Upper lobe of right lung (tissue), 1 donor: ENCODE measurements at places on chromosomes 11 and 22.

DNA sequence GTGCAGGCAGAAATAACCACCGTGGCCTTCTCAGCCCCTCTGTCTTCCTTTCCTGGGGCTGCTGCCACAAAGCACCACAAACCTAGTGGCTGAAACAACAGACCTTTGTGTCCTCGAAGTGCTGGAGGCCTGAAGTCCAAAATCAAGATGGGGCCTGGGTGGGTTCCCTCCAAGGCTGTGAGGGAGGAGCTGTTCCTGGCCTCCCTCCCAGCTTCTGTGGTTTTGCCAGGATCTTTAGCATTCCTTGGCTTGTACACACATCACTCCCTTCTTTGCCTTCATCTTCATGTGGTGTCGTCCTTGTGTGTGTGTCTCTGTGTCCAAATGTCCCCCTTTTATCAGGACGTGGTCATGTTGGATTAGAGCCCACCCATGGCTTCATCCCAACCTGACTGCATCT, 29.0 kb upstream of the PARVG start:
- no peak for DNase-seq
- no peak overlapping the region for H3K27ac ChIP-seq
- no peaks in the 10 kb centered on the region for H3K4me1 ChIP-seq
- peaks cover 11% of the 10 kb centered on the region for H3K36me3 ChIP-seq

DNA sequence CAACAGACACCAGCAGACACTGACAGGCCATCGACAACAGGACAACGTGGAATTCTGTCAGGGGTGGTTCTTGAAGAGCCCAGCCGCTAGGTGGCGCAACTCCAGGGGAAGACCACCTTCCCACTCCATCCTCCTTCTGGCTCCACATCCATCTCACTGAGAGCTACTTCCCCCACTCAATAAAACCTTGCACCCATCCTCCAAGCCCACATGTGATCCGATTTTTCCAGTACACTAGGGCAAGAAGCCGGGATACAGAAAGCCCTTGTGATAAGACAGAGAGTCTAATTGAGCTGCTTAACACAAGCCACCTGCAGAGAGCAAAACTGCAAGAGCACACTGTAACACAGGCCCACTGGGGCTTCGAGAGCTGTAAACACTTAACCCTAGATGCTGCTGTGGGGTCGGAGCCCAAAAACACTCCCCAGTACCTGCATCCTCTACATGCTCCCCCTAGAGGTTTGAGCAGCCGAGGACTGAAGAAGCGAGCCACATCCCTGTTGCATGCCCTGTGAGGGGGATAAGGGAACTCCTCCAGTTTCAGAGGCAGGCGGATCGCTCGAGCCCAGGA, 11.5 kb upstream of the RAB39A start:
- no peak for DNase-seq
- H3K27ac ChIP-seq: no peak overlapping the region
- H3K4me3 ChIP-seq: no peak overlapping the region
- no peaks in the 10 kb centered on the region for H3K4me1 ChIP-seq
- H3K36me3 ChIP-seq: no peaks in the 10 kb centered on the region

DNA sequence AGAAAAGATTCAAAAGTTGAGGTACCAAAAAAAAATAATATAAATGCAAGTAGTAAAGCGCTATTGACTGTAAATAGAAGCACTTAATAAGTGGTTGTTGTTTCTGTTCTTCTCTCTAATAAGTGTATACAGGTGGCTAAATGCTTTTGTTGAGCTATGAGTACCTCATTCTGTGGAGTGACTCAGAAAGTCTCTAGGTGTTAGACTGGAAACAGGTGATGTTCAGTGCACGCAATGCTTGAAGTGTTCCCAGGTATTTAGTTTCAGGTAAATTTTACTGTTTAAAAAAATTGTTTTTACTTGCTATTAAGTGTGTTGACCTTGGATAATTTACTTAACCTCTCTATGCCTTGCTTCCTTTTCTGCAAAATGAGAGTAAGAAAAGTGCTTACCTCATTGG, 24.2 kb downstream of the POU2AF3 start:
- H3K4me3 ChIP-seq: no peak overlapping the region
- H3K4me1 ChIP-seq: no peaks in the 10 kb centered on the region
- H3K36me3 ChIP-seq: no peaks in the 10 kb centered on the region
- H3K27ac ChIP-seq: no peak overlapping the region

- H3K27me3 ChIP-seq: no peaks in the 10 kb centered on the region
- H3K4me1 ChIP-seq: no peaks in the 10 kb centered on the region
- no peak overlapping the region for H3K27ac ChIP-seq
- no peak overlapping the region for H3K4me3 ChIP-seq
- no peaks in the 10 kb centered on the region for H3K36me3 ChIP-seq
Measured at GRCh38 chr11:94017446-94017845, 3.7 kb upstream of the HEPHL1 start.

- H3K36me3 ChIP-seq: no peaks in the 10 kb centered on the region
- no peaks in the 10 kb centered on the region for H3K4me1 ChIP-seq
- H3K27me3 ChIP-seq: no peaks in the 10 kb centered on the region
- no peak for DNase-seq
- H3K4me3 ChIP-seq: no peak overlapping the region
Measured at GRCh38 chr11:28730889-28731288, 622.7 kb downstream of the METTL15 start.

GRCh38 chr11:100011697-100012096, 675.4 kb upstream of the ARHGAP42 start:
- no peak overlapping the region for H3K27ac ChIP-seq
- H3K27me3 ChIP-seq: no peaks in the 10 kb centered on the region
- no peak overlapping the region for H3K4me3 ChIP-seq
- H3K36me3 ChIP-seq: no peaks in the 10 kb centered on the region
- no peaks in the 10 kb centered on the region for H3K4me1 ChIP-seq

GRCh38 chr11:11640996-11641395, 19.2 kb upstream of the GALNT18 start:
- H3K27me3 ChIP-seq: no peaks in the 10 kb centered on the region
- no peaks in the 10 kb centered on the region for H3K4me1 ChIP-seq
- DNase-seq: no peak
- H3K27ac ChIP-seq: no peak overlapping the region

- no peak for DNase-seq
- H3K27me3 ChIP-seq: no peaks in the 10 kb centered on the region
- H3K4me1 ChIP-seq: peaks cover 8% of the 10 kb centered on the region
- H3K4me3 ChIP-seq: no peak overlapping the region
- no peak overlapping the region for H3K27ac ChIP-seq
Measured at GRCh38 chr11:86160541-86161149, 83.9 kb upstream of the EED start.

DNA sequence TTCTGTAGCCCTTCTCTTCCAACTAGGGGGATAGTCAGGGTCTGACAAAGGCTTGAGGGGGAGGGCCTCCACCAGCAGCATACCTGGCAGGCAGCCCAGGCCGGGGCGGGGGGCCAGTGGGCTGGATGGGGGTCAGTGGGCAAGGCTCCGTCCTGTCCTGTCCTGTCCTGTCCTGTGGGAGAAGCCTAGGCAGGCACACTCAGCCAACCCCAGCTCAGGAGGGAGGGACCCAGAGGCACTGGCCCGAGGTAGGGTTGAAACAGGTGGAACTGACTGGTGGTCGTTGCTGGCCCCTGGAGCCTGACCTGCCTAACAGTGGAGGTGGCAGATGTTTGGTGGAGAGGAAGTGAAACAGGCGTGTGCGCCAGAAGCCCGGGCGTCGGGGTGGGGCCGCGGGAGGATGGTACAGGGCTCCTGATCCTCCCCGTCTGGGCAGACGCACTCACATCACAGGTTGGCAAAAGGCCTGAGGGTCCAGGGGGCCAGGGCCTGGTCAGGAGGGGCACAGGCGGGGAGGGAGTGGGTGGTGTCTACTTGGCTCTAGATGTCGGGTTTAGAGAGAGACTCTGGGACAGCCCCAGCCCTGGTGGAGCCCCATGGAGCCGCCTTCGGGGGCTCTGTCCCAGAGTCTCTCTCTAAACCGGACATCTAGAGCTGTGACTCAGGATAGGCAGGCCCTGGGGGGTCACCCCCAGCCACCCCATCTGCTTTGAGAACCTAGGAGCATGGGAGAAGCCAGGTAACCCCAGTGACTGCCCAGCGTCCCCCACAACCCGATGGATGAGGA, 32.5 kb upstream of the GRAMD4 start:
- H3K27me3 ChIP-seq: no peaks in the 10 kb centered on the region
- H3K27ac ChIP-seq: no peak overlapping the region
- peaks cover 38% of the 10 kb centered on the region for H3K4me1 ChIP-seq
- DNase-seq: peak; percentile 72

DNA sequence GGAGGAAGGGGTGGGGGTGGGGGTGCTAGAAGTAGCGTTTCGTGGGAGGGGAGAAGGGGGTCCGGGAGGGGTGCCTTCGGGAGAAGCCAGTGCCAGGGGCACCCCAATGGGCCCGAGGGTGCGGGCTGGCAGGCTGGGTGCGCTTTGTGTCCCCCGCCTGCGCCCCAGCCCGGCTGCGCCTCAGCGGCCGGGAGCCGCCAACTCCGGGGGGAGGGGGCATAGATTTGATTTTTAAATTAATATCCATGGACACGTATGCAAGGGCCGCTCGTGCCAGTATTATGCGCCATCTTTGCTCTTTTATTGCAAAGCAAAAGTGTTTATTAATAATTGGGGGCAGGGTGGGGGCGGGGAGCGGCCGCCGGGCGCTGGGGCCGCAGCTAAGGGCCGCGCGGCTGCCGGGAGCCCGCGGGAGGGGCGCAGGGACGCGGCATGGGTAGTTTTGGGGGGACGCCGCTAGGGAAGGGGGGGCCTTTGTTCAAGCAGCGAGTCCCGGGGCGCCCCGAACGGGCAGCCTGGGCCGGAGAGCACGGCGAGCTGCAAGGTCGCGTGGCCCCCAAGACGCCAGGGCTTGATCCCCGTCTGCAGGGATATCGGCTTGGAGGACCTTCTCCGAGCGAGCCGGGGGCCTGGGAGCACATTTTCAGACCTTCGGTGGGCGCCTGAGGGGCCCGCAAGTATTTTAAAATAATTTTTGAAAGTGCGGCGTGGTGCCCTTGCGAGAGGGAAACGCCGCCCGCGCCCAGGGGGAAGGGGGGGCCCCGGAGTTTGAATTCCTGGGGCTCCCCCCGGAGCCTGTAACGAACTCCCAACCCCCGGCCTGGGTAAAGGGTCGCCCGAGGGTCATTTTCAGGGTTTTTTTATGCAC, 959 bp downstream of the CCND1 start:
- H3K27me3 ChIP-seq: peaks cover 10% of the 10 kb centered on the region
- H3K4me3 ChIP-seq: peak overlapping the region; percentile 75
- H3K4me1 ChIP-seq: peaks cover 48% of the 10 kb centered on the region

- H3K36me3 ChIP-seq: no peaks in the 10 kb centered on the region
- peak overlapping the region; percentile 76 for H3K27ac ChIP-seq
Measured at GRCh38 chr11:124920870-124921609, 2.0 kb downstream of the HEPN1 start.

DNA sequence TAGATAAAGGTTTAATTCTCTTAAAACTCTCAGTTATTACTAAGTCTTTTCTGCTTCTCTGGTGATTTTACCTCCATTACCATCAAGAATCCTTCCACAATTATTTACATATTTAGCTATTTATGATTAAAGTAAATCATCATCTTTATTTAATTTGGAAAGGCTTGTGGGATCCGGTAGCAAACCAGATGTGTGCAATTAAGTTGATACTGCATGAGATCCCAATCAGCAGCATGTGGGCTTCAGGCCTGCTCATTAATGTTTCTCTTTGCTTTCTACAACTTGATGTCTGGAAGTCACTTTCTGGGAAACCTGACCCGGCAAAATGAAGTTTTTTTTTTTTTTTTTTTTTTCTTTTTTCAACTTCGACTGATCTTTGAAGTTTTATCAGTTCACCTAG, 558.4 kb upstream of the ANO5 start:
- DNase-seq: no peak
- H3K4me3 ChIP-seq: no peak overlapping the region
- no peaks in the 10 kb centered on the region for H3K27me3 ChIP-seq
- no peaks in the 10 kb centered on the region for H3K36me3 ChIP-seq
- H3K4me1 ChIP-seq: no peaks in the 10 kb centered on the region
- H3K27ac ChIP-seq: no peak overlapping the region

DNA sequence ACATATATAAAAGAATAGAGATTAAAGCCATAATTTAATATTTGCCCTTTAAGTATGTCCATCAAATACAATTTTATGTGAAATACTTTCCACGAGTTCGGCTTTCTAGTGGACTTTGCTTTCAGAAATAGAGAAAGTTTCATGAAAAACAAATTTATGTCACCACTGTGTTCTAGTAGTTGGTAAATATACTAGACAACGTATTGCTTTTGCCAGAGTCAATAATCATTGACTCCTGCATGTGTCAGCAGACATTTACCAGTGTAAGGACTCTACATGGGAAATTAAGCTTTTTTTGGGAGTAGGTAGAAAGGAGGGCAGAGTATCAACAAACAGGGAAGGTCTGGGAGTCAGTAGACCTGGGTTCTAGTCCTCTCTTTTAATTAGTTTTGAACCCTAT, 32.3 kb upstream of the CAT start:
- no peak overlapping the region for H3K27ac ChIP-seq
- H3K36me3 ChIP-seq: no peaks in the 10 kb centered on the region
- no peaks in the 10 kb centered on the region for H3K27me3 ChIP-seq
- DNase-seq: no peak

DNA sequence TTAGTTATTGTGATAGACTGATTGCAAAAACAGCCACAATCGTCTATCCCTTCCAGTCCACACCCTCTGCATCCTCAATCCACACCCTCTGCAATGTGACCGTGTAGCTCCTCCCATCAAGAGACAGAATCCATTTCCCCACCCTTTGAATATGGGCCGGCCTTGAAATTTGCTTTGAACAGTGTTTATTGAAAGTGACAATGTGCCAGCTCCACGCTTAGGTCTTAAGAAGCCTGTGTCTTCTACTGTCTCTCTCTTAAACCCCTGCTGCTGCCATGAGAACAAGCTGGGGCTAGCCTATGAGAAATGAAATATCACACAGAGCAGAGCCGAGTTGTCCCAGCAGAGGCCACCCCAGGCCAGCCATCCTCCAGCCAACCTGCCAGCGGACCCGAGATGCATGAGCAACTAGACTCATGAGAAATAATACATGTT, 22.3 kb upstream of the MICAL2 start:
- no peak for DNase-seq
- peak overlapping the region; percentile 47 for H3K27ac ChIP-seq
- H3K4me3 ChIP-seq: no peak overlapping the region

- no peaks in the 10 kb centered on the region for H3K36me3 ChIP-seq
- H3K27me3 ChIP-seq: no peaks in the 10 kb centered on the region
- no peak overlapping the region for H3K27ac ChIP-seq
- no peak for DNase-seq
Measured at GRCh38 chr11:128947773-128948172, 5.1 kb upstream of the TP53AIP1 start.

GRCh38 chr11:19561011-19561410, 151.6 kb upstream of the NAV2 start:
- H3K27me3 ChIP-seq: no peaks in the 10 kb centered on the region
- H3K4me3 ChIP-seq: no peak overlapping the region
- no peaks in the 10 kb centered on the region for H3K36me3 ChIP-seq
- H3K27ac ChIP-seq: no peak overlapping the region

GRCh38 chr11:44904261-44905020, 46.2 kb downstream of the TP53I11 start:
- H3K4me3 ChIP-seq: no peak overlapping the region
- no peaks in the 10 kb centered on the region for H3K36me3 ChIP-seq
- no peak overlapping the region for H3K27ac ChIP-seq

DNA sequence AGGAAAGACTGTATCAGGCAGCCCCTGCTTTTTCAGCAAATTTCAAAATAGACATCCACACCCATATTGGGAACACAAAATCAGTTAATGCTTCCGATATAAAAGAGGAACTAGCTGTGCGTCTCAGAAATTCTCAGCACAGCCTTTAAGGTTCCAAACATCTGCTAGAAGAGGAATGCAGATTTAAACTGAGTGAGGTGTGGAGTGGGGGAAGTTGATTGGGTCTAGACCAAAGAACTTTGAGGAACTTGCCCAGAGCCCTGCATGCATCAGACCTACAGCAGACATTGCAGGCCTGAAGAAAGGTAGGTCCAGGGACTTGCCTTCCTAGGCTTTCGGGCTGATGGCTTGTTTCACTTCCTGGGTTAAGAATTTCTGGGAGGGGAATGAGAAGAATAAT, at the start of gene MS4A4A:
Gene MS4A4A, plus strand, starts transcription at position 255 of the 400 bp plus-strand sequence. Its CDS starts 10 bp downstream, at position 265.
- H3K27me3 ChIP-seq: no peaks in the 10 kb centered on the region
- no peak for DNase-seq
- no peaks in the 10 kb centered on the region for H3K36me3 ChIP-seq
- H3K4me3 ChIP-seq: peak within 1 kb of the TSS; percentile 25
- peak within 1 kb of the TSS; percentile 74 for H3K27ac ChIP-seq
